SW 1271 (cell line): ENCODE measurements at places on chromosomes 11 and 22.

- no peak for DNase-seq
Measured at GRCh38 chr22:45817745-45818423, 146.2 kb downstream of the ATXN10 start.

DNA sequence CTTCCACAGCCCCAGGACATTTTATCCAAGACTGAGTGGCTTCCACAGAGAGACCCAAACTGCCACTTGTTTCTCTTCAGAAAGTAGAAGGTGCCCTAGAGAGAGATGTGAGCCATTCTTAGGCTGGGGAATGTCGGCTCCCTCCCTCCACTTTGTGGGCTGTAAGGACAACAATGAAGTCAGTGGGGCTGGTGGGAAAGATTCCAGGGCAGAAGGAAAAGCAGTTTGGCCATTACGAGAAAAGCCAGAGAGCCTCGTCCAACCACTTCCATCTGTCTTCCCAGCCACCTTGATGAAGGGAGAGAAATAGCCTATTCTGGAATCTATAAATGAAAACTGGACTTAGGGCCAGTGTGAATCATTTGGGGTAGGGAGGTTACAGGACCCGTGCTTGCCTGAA is 382.5 kb downstream of the NXPE2 start:
- no peak for DNase-seq

GRCh38 chr11:123069908-123070821 is 8.2 kb upstream of the HSPA8 start:
- DNase-seq, result no peak

GRCh38 chr11:114959953-114960505 is 281.7 kb downstream of the NXPE2 start:
- no peak for DNase-seq
